Amniotic epithelial cell (primary cell): ENCODE measurements at places on chromosomes 4 and X.

DNA sequence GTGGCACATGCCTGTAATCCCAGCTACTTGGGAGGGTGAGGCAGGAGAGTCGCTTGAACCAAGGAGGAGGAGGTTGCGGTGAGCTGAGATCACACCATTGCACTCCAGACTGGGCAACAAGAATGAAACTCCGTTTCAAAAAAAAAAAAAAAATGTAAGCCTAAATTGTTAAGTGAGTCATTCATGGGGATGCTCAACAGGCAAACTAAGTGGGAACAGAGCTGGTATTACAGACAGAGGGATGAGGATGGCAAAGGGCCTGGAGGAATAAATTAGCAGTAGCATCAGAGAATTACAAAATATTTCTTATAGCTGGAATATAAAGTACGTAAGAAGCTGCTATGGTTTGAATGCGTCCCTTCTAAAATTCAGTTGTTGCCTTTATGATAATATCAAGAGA lies 43.4 kb upstream of the OGT start:
- peak; percentile 11 for DNase-seq

GRCh38 chr4:163157157-163157556 lies 9.5 kb downstream of the NAF1 start:
- DNase-seq, result peak; percentile 40

GRCh38 chr4:70425306-70425705 lies 27.6 kb downstream of the OPRPN start:
- DNase-seq, result no peak

GRCh38 chr4:56272003-56272402 lies 115.3 kb downstream of the AASDH start:
- DNase-seq, result no peak

- no peak for DNase-seq
Measured at GRCh38 chr4:13893211-13893610, 265.7 kb upstream of the BOD1L1 start.

GRCh38 chrX:148371291-148371690 lies 129.1 kb upstream of the AFF2 start:
- DNase-seq, result no peak

DNA sequence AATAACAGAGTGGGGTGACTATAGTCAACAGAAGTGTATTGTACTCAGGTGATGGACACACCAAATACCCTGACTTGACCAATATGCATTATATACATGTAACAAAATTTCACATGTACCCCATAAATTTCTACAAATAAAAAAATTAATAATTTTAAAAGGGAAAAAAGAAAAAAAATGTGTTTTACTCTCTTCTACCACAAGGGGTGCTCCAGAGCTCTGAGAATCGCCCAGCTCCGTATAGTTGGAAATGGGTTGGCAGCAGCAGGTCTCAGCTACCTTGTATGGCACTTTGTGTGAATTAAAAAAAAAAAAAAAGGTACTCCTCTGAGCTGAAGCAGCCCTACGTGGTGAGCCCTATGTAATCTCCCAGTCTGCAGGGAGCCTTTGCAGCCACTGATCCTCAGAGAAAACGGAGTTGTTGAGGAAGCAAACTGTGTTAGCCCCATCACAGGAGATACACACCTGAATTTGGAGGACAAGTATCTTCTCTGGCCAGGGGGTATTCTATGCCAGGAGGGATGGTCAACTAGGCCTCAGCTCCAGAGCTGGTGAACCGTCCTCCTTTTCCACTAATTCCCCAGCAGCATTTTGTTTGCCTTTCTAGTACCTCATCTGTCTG lies 17.2 kb upstream of the POLA1 start:
- no peak for DNase-seq

DNA sequence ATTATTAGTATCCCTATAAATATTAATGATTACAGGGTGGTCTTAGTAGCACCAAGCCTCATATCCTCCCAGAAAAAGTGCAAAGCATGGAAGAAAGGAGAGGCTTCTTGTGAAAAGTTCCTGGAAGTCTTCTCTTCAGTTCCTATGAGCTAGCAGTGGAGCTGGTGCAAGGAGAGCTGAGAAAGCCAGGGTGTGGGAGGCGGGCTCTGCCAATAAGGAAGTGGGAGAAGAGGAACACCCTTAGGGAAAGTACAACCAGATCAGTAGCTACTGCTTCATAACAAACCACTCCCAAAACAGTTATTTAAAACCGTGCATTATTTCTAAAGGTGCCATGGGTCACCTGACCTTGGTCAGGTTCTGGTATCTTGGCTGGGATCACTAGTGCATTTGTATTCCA lies 72.4 kb downstream of the MAP9 start:
- DNase-seq, result no peak

GRCh38 chrX:149759824-149760223 lies 14.0 kb upstream of the HSFX1 start:
- DNase-seq, result no peak
